ENCODE measurements at places on chromosomes 4 and X. TPM values are rescaled to one million over a fixed set of nuclear protein-coding genes. Genes with fewer than 3 reads are reported as not detected.

GRCh38 chr4:140118931-140119640 lies 34.9 kb downstream of the MAML3 start:
- no peak for DNase-seq

The ZBTB33 gene
- 9.7 TPM for total RNA-seq

GRCh38 chrX:48154796-48155195 lies 24.4 kb downstream of the SPACA5B start:
- DNase-seq, result no peak

DNA sequence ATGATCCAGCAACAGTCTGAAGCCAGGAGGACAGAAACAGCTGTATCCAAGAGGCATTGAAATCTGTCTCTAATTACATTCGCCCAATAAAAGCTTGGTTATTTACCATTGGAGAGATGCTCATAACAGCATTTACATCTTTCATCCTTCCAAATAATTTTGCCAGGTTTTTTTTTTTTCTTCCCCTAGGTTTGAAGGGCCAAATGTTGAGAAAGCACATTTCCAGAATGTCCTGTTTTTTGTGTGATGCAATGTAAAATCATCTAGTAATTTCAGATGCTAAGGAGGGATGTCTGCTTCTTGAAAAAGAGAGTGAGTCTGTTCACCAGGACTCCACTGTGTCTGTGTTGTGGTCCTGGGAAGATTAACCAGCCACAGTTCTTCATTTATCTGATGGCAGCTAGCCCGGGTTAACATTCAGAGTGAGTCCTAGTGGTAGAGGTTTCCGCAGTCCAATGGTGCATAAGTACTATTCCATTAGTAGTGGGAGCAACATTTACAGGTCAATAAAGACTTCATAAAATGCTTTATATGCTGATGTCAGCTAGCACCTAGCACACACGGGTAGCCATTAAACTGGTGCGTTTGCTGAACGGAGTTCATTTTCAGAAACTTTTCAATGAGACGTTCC lies 406.8 kb downstream of the STIM2 start:
- no peak for DNase-seq

GRCh38 chr4:165059386-165059785 lies 5.7 kb downstream of the TRIM75 start:
- no peak for DNase-seq

The CXorf65 gene
- total RNA-seq, result not detected

GRCh38 chrX:134158821-134159512 lies 78.0 kb upstream of the CCDC160 start:
- no peak for DNase-seq

The OFD1 gene
- 15.5 TPM for total RNA-seq

DNA sequence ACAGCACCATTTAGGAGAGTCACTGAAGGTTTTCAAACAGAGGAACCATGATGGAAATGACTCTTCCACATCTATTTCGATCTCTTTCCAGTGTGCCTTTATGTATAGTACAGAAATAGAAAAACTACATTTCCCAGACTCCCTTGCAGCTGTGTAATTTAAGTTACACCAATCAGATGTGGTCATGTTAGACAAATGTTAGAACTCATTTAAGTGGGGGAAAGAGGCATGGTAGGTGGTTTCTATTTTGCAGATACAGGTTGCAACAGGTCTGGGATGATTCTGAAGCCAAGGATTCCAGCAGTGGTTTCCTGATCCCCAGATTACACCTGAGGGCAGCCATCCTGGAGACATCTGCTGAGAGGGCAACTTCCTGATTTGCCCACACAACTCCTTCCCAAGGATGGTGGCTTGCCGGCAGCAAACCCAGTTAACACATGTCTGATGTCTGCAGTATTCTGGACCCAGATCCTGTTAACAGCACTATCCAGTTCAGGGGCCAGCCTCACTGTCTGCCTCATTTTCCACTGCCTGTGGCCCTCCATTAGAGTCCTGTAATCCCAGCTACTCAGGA lies 38.7 kb upstream of the PDK3 start:
- DNase-seq, result no peak

DNA sequence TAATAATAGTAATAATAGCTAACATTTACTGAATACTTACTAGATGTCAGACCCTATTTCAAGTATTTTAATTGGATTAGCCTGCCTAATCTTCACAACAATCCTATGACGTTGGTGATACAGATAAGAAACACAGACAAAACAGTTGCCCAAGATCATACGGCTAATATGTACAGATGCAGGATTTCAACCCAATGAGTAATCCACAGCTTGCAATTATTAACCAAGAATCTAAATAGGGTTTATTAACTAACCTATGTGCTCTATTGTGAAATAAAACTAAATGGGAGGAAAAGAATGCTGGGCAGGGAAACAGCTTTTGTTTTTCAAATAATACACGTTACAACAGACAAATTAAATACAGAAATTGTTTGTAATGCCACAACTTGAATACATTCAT lies 23.4 kb downstream of the FBXO8 start:
- peak; percentile 93 for DNase-seq

The CFAP97 gene
- total RNA-seq, result 42.1 TPM

GRCh38 chr4:150164055-150164454 lies 85.8 kb downstream of the DCLK2 start:
- no peak for DNase-seq

DNA sequence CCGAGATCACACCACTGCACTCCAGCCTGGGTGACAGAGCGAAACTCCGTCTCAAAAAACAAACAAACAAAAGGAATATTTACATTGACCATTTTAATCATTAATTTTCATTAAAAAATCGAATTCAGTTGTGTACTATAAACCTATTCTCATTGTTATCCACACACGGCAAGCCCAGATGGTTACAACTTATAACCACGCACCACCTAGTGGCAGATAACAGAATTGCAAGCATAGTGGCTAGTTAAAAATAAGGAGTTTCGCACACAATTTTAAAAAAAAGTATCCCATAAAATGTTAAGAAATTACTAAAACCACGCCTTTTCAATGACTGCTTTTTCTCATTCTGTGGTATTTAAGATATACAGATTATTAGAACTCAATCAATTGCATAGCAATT lies 25.4 kb downstream of the MBNL3 start:
- peak; percentile 2 for DNase-seq

The ITGB1BP2 gene
- total RNA-seq, result 0.51 TPM

- peak; percentile 34 for DNase-seq
Observed at GRCh38 chr4:172202480-172203076, 389.4 kb downstream of the GALNTL6 start.

DNA sequence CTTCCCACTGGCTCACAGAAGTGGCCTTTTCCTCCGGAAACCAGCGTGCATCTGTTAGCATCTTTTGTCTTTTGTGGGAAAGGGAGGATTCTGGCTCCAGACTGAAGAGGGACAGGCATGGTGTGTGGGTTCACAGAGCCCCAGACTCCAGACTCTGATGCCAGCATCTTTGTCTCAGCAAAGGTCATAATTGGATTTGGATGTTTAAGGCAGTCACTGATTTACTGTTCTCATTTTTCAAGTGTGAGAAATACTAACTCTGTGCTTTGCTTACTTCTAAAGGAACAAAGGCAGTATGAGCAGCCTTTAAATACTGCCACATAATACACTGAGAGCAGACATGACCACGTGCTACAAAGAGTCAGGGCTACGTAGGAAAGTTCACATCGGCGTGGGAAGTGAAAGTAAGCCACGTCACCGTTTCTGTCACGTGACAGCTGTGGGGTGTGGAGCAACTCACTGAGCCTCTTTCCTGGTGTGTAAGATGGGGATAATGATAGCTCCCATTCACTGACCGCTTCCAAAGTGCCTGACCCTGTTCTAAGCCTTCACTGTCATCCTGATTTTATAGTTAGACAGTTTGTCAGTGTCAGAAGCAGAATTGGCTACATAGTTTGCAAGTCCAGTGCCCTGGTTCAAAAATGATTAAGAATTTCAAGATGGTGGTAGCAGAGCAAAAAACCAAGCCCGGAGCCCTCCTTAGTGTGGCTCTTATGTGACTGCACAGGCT lies 24.8 kb upstream of the TMSB4X start:
- peak; percentile 87 for DNase-seq
